Activated naive CD4-positive, alpha-beta T cell treated with anti-CD3 and anti-CD28 coated beads, Interleukin-2, amount 50 U/mL, for 72 hours (primary cell): ENCODE measurements at places on chromosomes 2 and 18. TPM values are rescaled to one million over a fixed set of nuclear protein-coding genes. Genes with fewer than 3 reads are reported as not detected.

- DNase-seq = no peak
Observed at GRCh38 chr2:140892911-140893637, 1237.7 kb downstream of the LRP1B start.

Gene ALPG
- not detected for total RNA-seq

Gene HOXD4
- not detected for total RNA-seq

DNA sequence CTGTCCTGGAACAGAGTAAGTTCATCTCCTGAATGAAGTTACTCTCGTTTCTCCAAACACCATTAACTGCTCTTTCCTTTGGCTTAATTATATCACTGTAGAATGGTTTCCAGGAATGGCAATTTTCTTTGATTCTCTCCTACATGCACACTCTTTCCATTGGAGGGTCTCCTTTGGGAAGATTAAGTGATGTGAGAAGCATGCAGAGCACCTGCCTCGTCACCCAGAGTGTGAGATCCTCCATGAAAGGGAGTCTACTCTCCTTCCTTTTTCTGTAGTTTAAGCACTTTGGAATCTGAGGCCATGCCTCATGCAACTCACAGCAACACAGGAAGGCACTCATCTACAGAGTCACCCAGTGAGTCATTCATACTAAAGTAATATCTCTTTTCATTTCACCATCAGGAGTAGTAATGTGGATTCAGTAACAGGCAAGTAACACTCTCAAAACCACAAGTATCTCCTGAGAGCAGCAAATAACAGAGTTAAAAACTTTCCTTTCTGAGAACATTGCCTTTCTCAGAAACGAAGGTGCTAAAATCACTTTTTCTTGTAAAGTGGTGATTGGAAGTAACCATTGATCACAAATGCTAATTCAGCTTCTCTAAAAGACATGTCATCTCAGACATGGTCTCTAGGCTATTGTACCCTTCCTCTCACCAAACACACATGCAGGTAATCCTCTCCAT is 52.8 kb upstream of the IL1RL1 start:
- no peak for DNase-seq

DNA sequence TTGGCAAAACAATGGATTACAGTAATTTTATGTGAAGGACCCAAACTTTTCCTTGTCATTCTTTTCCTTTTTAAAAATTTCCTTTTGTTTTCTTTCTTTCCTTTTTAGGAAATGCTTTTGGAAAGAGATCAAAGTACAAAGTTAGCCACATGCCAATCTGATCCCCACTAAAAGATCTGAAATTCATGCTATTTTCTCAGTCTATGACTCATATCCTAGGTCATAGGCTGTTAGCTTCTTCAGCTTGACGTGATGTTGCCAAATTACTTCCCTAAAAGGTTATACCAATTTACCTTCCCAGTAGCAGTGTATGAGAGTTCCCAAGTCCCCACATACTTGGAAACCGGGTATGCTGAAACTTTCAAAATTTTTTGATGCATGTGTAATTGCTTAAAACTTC is 355.3 kb downstream of the INSIG2 start:
- DNase-seq = no peak

GRCh38 chr2:238597638-238598528 is 171.2 kb downstream of the ASB1 start:
- no peak for DNase-seq

Gene SLC9A2
- total RNA-seq = 0.25 TPM

Gene QPCT
- total RNA-seq = not detected

DNA sequence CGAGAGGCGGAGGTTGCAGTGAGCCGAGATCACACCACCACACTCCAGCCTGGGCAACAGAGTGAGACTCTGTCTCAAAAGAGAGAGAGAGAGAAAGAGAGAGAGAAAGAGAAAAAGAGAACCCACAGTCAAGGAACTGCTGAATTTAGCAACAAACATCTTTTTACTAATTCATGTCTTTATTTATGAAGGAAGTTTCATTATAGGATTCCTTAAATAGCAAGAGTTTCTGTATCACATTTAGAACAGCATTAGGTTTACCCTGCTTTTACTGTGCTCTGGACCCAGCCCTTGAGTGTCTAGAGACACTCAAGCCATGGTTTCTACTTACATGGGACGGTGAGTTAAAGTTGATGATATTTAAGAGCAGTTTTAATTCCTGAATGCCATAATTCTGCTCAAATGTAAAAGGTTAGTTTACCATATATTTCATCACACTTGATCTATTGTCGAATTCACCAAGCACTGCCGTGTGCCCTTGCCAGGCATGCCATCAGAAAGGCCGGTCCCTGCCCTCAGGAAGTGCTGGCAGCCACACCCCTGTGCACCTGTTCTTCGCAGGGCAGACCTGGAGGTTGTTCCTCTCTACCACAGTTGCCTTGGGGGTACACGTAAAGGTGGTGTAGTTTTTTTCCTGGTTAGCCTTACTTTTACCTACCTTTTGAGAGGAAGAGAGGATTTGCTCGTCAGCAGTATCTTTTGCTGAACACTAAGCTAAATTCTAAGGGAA is 153.3 kb downstream of the LDLRAD4 start:
- DNase-seq = no peak

DNA sequence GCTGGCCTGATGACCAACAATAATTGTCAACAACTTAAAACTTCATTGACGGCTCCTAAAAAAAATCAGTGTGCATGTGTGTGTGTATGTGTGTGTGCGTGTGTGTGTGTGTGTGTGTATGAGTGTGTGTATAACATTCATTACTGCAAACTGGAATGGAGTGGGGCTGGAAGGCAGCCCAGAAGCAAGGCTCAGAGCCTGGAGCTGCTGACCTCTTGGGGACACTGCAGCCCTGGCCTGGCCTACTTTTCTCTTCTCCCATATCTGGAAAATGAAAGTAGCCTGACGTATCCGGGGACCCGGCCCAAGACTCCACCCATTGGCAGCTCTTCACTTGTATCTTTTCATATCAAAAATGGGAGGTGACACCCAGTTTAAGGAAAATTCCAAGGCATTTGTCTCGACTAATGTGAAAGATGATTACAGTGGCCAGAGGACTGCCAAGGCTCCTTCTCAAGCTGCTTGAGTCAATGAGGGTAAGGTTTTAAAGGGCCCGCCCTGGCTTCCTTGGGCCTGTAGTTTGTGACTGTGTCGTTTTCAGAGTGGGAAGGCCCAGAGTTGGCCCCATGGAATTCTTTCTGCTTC is 72.4 kb upstream of the IL1R1 start:
- DNase-seq = no peak

DNA sequence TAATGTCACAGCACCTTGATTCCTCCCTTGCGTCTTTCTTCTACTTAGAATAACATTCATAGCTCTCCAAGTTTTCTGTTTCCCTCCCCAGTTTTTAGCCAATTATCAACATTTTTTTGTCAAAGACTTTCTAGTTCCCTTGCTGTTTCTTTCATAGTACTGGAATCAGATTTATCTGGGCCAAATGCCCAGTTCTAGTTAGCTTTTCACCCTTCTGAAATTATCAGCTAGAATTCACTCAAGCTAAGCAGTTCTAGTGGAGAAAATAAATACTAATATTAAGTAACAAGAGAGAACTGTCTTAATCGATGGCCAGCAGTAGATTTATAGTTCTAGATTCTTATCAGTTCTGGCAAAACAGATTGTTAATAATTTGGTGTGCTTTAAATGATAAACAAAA is 36.2 kb downstream of the EFEMP1 start:
- DNase-seq = no peak

Gene RAB11FIP5
- 27.9 TPM for total RNA-seq

- DNase-seq = no peak
Observed at GRCh38 chr2:38700881-38701458, 35.1 kb downstream of the GALM start.

DNA sequence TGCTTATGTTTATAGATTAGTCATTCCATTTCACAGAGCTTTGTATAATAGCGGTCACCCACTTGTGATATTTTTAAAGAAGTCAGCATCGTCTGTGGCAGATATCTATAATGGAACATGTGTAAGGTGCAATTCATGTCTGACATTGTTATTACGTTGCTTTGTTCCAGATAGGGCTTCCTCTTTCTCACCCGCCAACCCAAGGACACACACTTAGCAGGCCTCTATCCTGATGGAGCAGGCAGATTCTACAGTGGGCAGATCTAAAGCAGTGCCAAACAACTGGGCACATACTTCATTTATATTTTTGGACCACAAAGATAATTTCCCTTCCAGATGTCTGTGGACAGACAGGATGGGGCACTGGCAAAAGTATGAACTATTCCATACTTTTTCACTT is 573.1 kb downstream of the TDRD15 start:
- no peak for DNase-seq

- no peak for DNase-seq
Observed at GRCh38 chr2:14982790-14983189, 350.3 kb downstream of the LRATD1 start.

DNA sequence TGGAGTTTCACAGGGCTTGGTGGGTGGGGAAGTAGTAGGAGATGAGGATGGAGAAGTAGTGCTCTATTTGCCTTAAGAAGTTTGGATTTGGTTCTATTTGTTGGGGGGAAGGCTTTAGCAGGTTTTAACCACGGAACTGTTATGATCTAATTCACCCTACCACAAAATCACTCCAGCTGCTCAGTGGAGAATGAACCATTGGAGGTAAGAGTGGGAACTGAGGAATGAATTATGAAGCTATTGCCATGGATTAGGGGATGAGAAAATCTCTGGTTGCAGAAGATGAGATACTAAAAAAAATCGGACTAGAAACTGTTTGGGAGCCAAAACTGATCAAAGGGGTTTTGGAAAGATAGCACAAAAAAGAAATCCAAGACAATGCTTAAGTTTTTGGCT is 488.9 kb downstream of the DLGAP1 start:
- DNase-seq = no peak

DNA sequence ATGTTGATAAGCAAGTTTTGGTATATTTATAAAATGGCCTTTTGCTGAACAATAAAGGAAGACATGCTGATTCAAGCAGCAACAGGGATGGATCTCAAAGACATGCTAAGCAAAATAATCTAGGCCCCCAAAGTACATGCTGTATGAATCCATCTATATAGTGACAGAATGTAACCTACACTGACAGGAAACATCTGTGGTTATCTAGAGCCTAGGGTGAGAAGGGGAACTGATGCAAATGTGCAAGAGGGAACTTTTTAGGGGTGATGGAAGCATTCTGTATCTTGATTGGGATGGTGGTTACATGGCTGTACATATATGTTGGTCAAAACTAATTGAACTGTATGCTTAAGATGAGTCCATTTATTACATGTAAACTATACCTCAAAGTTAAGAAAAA is 24.2 kb downstream of the CNRIP1 start:
- DNase-seq = no peak
